ENCODE measurements at places on chromosomes 16 and 17.
A peak's percentile ranks its signal among the peaks of the same experiment; 100 is the strongest.

DNA sequence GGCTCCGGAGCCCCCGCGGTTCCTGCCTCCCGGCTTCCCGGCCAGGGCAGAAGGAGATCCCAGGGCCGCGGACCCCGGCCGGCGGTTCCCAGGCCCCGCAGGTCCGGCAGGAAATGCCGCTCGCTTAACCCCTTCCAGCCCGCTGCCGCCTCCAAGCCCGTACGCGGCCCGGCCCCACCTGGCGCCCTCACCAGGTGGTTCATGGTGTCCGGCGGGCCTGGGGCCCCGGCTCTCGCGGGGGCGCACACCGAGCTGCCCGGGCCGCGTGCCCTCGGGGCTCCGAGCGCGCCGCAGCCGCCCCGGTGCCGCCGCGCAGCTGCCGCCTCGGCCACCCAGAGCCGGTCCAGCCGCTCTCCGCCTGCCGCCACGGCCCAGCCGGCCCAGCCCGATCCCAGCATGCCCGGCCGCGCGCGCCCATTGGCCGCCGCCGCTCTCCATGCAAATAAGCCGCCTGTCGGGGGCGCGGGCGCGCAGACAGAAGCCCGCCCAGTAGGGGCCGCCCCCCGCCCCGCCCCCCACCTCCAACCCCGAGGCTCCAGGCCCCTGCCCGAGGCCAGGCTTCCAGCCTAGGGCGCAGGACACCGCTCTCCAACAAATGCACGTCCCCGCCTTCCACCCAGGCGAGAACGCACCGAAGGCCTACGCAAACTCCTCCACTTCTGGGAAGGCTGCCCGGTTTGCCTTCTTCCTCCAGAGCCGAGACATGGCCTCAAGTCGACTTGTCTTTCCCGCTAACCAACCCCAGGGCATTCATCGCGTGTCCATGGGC, at the start of gene BCAR1:
Gene BCAR1, minus strand, starts transcription at position 345 of the 769 bp plus-strand sequence. Its CDS starts 142 bp downstream, at position 203.
- DNase-seq: peak; percentile 79

GRCh38 chr17:49610883-49611584, 35.4 kb downstream of the NXPH3 start:
- no peak for DNase-seq

DNA sequence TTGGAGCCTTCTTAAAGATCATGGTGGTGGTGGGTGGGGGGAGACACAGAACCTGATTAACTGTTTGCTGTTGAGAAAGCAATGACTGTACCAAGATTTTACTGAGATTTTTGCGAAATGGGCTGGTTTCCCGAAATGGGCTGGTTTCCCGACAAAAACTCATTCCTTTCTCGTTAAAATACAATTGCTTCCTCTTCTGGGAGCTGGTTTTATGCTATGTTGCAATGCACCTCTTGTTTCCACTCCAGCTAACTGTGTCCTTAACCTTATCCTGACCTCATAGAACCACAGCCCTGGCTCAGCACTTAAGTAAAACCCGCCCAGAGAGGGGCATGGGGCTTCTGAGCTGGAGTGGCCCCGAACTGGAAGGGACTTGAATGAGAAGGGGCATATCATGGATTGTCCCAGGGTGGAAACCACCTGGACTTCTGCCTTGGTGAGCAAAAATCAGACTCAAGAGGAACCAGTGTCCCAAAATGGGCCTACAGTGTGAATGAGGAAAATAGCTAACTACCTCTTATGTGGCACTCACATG, 20.9 kb downstream of the FAM20A start:
- no peak for DNase-seq

- peak; percentile 24 for DNase-seq
These were observed 48.0 kb downstream of the TEKT5 start for GRCh38 chr16:10646581-10647263.

DNA sequence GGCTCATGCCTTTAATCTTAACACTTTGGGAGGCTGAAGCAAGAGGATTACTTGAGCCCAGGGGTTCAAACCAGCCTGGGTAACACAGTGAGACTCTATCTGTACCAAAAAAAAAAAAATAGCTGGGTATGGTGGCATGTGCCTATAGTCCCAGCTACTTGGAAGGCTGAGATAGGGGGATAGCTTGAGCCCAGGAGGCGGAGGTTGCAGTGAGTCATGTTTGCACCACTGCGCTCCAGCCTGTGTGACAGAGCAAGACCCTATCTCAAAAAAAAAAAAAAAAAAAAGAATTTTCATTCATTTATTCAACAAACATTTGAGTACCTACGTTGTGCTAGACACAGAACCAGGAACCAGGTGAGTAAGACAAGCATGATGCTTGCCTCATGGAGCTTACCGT, 73.6 kb upstream of the MRTFB start:
- no peak for DNase-seq

DNA sequence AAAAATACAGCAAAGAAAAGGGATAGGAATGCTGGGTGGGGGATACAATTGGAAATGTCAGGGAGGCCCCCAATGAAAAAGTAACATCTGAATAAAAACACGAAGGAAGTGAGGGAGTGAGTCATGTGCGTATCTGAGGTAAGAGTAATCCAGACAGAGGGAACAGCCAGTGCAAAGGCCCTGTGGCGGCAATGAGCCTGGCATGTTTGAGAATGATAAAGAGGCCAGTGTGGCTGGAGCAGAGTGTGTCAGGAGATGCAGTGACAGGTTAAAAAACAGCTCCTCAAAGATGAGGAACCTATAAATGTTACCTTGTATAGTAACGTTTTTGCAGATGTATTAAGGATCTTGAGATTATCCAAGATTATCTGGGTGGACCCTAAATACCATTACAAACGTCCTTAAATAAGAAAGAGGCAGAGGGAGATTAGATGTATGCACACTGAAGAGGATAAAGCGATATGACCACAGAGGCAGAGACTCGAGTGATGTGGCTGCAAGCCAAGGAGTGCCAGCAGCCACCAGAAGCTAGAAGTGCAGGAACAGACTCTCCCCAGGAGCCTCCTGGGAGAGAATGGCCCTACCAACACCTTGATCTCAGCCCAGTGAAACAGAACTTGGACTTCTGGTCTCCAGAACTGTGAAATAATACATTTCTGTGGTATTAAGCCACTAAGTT, 17.8 kb upstream of the SLC35B1 start:
- DNase-seq: peak; percentile 74

GRCh38 chr17:78341559-78342448, 18.1 kb downstream of the SOCS3 start:
- DNase-seq: no peak

GRCh38 chr16:52650789-52651188, 103.8 kb upstream of the TOX3 start:
- no peak for DNase-seq

- peak; percentile 72 for DNase-seq
These were observed 3.4 kb downstream of the SGCA start for GRCh38 chr17:50169121-50169764.

- peak; percentile 64 for DNase-seq
These were observed 26.5 kb upstream of the LASP1NB start for GRCh38 chr17:38898812-38899348.

DNA sequence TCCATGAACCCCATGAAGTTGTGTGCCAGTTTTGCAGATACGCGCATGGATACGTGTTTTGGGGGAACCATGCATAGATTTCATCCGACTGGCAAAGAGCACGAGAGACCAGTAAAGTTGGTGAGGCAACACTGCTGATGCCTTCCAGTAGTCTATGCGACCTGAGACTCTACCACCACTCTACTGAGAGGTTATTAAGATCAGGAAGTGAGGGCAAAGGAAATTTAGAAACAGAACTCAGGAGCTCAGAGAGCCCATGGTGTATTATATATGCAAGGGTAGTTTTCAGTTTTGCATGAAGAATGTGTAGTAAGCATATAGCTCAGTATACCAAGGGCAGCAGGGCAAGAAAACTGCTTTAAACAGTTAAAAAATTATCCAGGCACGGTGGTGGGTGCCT, 4.2 kb downstream of the SLX4 start:
- DNase-seq: no peak

DNA sequence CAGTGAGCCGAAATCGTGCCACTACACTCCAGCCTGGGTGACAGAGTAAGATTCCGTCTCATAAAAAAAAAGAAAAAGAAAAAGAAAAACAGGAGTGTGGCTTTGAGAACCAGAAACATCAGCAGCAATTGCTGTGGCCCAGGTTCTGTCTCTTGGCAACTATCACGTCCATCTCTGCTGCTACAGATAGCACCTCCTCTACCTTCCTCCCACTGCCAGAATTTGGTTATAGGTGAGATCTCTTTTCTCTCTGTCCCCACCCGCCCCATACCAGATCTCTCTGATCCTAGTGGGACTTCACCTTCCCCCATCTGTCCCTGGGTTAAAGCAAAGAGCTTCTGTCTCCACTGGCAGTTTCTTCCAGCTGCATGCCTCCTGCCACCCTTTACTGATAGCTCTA, 3.1 kb downstream of the TLCD2 start:
- no peak for DNase-seq

- DNase-seq: no peak
These were observed 143.7 kb upstream of the GNAO1 start for GRCh38 chr16:56047307-56048234.

Data from hematopoietic multipotent progenitor cell treated with erythropoietin and hydrocortisone succinate and interleukin-3 and kit ligand, for 6 days (in vitro differentiated cells).